ENCODE measurements at places on chromosomes 5 and 9.

GRCh38 chr9:36967997-36968396 is 66.1 kb downstream of the PAX5 start:
- no peak for DNase-seq

- DNase-seq = no peak
Measured at GRCh38 chr5:127029581-127030258, 638 bp downstream of the MARCHF3 start.

- DNase-seq = no peak
Measured at GRCh38 chr9:86178503-86178902, 79.1 kb upstream of the GOLM1 start.

- no peak for DNase-seq
Measured at GRCh38 chr5:103211576-103212561, 46.7 kb upstream of the MACIR start.

DNA sequence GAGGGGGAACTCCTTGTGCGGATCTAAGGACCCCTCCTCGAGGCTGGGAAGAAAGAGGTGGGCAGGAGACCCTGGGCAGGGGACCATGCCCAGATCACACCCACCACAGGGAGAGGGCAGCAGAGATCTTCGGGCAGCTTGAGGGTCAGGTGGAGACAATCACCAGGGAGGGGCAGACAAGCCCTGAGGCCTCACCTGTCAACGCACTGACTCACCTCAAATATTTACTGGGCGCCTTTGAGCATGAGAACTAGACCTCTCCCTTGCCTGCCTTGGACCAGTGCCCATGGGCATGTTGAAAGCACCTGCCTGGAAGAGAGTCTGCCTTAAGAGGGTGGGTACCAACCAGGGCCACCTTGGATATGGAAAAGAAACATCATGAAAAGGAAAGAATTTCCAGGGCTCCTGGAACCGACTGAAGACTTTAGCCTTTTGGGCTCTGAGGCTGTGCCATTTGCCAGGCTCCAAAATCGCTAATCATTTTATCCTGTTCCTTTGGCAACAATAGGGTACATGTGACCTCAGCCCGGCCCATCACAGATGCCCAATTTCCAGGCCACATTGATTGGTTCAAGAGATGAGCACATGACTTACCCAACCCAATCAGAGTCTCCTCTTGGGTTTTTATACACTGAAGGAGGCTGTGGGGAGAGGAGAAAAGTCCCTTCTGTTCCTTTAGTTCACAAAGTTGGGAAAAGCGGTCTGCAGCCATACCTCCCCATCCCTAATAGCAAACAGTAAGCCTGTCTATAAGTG is 10.4 kb upstream of the SPINK4 start:
- no peak for DNase-seq

- DNase-seq = no peak
Measured at GRCh38 chr9:119523508-119523907, 154.3 kb upstream of the BRINP1 start.

- no peak for DNase-seq
Measured at GRCh38 chr5:111859533-111860270, 102.7 kb upstream of the NREP start.

DNA sequence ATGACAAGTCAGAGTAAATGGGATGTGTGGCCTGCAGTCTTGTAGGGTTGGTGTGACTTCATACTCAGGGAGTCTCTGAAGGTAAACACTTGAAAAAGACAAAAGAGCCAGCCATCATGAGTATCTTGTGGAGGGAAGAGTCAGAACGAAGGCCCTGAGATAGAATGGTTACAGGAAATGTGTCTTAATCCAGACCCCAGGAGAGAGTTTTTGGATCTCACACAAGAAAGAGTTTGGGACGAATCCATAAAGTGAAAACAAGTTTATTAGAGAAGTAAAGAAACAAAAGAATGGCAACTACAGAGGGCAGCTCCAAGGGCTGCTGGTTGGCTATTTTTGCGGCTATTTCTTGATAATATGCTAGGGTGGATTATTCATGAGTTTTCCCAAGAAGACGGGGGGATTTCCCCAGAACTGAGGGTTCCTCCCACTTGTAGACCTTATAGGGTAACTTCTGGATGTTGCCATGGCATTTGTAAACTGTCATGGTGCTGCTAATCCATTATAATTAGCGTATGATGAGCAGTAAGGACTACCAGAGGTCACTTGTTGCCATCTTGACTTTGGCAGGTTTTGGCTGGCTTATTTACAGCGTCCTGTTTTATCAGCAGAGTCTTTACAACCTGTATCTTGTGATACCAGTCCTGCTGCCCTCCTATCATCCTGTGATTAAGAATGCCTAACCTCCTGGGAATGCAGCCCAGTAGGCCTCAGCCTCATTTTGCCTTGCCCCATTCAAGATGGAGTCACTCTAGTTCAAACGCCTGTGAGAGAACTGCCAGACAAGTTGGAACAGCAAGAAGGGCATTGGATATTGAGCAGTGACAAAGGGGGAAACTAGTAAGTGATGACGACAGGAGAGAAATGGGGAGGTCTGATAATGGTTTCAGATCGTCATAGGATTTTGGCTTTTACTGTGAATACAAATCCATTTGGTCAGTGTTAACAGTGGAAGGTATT is 34.0 kb downstream of the MTRR start:
- no peak for DNase-seq

- no peak for DNase-seq
Measured at GRCh38 chr9:127489471-127490115, 38.3 kb downstream of the LRSAM1 start.

GRCh38 chr5:170640731-170641588 is 137.1 kb downstream of the KCNIP1 start:
- DNase-seq = no peak

DNA sequence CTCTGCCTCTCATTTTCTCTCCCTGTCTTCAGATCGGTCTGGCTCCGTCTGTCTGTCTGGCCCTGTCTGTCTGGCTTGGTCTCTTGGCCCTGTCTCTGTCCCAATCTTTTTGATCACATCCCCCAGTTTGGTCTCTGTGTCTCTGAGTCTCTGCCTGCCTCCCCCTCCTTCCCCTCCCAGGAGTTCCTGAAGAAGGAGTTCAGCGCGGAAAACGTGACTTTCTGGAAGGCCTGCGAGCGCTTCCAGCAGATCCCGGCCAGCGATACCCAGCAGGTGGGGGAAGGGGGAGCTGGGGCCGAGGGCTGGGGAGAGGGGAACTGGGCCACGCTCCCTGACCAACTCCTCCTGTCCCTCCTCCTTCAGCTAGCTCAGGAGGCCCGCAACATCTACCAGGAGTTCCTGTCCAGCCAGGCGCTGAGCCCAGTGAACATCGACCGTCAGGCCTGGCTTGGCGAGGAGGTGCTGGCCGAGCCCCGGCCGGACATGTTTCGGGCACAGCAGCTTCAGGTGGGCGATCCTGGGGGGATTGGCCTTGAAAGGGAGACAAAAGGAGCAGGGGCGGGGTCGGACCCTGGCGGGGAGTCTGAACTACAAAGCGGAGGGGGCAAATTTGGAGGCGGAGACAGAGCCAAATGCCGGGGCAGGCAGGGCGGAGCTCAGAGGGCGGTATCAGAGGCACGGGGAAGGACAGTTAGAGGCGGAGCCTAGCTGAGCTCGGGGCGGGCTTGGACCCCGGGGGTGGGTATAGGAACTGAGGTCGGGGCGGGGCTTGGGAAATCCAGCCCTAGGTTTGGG is 9.0 kb downstream of the RGS14 start:
- DNase-seq = no peak
